GM23248 (cell line): ENCODE measurements at places on chromosomes 12 and 14. TPM values are rescaled to one million over a fixed set of nuclear protein-coding genes. Genes with fewer than 3 reads are reported as not detected.
A peak's percentile ranks its signal among the peaks of the same experiment; 100 is the strongest.

Gene ATG2B
- 10.0 and 10.7 TPM in 2 replicates for total RNA-seq

Gene RBMS2
- 23.8 and 28.7 TPM in 2 replicates for total RNA-seq

DNA sequence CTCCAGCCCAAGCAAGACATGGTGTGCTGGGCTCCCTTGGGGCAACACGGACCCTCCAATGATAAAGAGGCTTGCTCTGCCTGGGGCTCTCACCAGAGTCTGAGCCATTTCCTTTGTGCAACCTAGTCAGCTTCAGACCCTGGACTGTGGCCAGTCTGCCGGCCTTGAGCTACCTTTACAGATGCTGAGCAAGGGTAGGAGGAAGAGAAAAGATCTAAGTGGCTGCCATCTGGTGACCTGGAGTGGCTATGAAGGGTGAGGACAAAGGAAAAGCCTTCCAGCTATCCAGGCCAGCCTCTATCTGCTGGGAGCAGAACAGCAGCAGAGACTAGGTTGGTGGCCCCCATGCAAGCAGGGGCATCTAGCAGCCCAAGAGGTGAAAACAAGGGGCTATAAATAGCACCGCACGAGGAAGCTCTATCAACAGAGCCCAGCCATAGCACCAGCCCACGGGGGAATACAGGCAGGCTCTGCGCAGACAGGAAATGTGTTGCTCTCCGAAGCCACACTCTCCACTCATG is 230.1 kb downstream of the FOXN3 start:
- no peaks in the 10 kb centered on the region for H3K27me3 ChIP-seq
- no peaks in the 10 kb centered on the region for H3K36me3 ChIP-seq
- no peak overlapping the region for H3K4me3 ChIP-seq
- H3K4me1 ChIP-seq: peaks cover 9% of the 10 kb centered on the region
- no peak overlapping the region for H3K27ac ChIP-seq

- no peaks in the 10 kb centered on the region for H3K27me3 ChIP-seq
- H3K27ac ChIP-seq: no peak overlapping the region
- H3K4me3 ChIP-seq: no peak overlapping the region
- H3K36me3 ChIP-seq: no peaks in the 10 kb centered on the region
These were observed 568.3 kb downstream of the TMEM121 start for GRCh38 chr14:106094654-106095189.

Gene FOXN3
- 15.9 and 18.6 TPM in 2 replicates for total RNA-seq

DNA sequence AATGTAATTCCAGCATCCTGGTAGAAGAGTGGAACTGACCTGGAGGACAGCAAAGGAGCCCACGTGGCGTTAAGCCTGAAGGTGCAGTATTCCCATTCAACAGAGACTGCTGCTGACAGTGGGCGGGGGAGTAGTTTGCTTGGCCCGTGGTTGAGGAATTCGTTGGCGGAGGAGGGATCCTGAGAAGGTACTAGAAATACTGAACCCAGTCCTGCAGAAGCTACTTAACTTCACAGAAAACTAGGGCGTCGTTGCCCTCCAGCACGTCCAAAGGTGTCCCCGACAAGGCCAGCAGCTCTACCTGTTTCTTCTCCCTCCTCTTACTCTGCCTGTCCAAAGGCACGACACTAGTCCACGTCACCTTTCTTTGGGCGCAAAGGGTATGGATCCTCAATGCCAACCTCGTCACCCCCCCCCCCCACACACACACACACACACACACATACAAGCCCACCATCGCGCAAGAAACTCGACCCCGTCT is 303 bp downstream of the PUS7L start:
- H3K4me1 ChIP-seq: peaks cover 22% of the 10 kb centered on the region
- H3K27me3 ChIP-seq: no peaks in the 10 kb centered on the region
- DNase-seq: peak; percentile 71

- peaks cover 26% of the 10 kb centered on the region; the same call in 1 of the 2 replicates for H3K27me3 ChIP-seq
- peaks cover 51% of the 10 kb centered on the region for H3K4me1 ChIP-seq
- peak overlapping the region; percentile 33 for H3K4me3 ChIP-seq
- DNase-seq: peak; percentile 90
These were observed 118.6 kb downstream of the PLXNC1 start for GRCh38 chr12:94266796-94267536.

DNA sequence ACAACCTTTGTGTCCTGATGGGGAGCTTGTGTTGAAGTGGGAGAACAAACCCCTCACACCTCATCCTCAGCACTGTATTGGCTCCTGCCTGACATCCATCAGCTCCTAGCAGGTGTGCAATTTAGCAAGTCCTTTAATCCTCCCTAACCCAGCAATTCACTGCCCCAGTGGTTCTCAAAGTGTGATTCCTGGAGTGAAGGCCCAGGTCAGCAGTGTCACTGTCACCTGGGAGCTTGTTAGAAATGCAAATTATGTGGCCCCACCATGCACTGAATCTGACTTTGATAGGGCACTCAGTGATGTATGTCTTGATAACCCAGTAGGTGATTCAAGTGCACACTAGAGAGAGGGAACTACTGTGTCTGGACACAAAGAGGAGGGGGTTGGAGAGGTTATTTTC is 133.6 kb downstream of the FGD4 start:
- H3K4me1 ChIP-seq: peaks cover 26% of the 10 kb centered on the region
- no peak overlapping the region for H3K27ac ChIP-seq
- no peak for DNase-seq
- no peaks in the 10 kb centered on the region for H3K36me3 ChIP-seq
- H3K4me3 ChIP-seq: no peak overlapping the region

Gene NGB
- total RNA-seq: not detected in 2 replicates

Gene RASAL1
- total RNA-seq: not detected in 2 replicates

Gene PLD4
- total RNA-seq: not detected in 2 replicates

Gene LRRC43
- total RNA-seq: 6.4 TPM in 1 of 2 replicates, not detected in the other

DNA sequence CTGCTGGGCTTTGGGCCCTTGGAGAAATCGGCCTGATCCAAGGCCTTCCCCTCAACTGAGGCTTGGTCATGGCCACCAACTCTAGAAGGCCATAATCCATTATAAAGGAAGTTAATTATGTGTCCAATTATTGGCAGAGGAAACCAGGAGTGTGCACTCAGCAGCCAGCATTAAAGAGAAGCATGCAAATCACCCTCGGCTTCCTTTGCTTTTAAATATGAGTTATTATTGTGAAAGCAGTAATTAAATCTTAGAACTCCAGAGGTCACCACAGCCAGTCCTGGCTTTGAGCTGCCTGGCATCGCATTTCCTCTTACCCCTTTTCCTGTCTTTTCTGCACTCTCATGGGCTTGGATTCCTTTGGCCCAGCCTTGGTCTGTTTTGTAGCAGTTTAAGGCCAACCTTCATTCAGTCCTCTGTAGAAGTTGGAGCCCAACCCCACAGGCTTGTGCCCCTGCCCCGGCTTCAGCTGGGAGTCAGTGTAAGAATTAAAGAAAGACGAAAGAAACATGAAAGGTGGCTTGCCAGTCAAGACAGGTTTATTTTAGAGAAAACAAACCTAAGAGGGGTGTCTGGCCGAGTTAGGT is 14.7 kb upstream of the KRT86 start:
- H3K27me3 ChIP-seq: peaks cover 40% of the 10 kb centered on the region
- DNase-seq: no peak
- H3K27ac ChIP-seq: no peak overlapping the region
- 0 out of 2 replicates have a peak, but pooled peaks cover 3% of the 10 kb centered on the region for H3K4me1 ChIP-seq
- H3K4me3 ChIP-seq: no peak overlapping the region

Gene GTF2H3
- 38.7 and 54.5 TPM in 2 replicates for total RNA-seq
